ENCODE measurements at places on chromosomes 7 and 10.

GRCh38 chr7:45198986-45199385 lies 41.4 kb downstream of the RAMP3 start:
- no peak for DNase-seq

- no peak for DNase-seq
Observed at GRCh38 chr7:37816922-37817590, 31.3 kb upstream of the NME8 start.

DNA sequence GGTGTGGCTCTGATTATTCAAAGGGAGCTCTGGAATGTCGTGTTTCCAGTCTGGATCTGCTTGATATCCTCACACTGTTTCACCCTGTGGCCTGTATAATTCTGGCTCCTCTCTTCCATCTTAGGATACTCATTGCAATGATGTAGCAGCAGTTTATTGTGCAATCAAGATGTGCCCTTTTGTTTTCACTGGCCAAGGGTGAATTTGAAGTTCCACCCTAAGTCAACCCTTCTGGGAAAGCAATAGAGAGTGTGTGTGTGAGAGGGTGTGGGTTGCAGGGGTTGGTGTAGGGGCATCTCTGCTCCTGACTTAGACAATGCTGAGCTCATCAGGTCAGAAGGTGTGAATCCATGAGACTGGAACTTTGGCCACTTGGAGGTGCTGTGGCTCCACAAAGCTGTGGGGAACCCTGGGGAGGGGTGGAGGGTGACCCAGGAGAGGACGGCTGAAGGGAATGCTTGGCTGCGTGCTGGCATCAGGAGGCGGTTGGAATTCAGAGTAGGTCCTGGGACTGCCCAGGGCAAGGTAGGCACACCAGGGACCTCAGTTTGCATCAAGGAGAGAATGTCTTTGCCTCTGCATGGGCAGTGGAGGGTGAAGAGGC lies 118.0 kb upstream of the PRSS58 start:
- DNase-seq, result no peak

DNA sequence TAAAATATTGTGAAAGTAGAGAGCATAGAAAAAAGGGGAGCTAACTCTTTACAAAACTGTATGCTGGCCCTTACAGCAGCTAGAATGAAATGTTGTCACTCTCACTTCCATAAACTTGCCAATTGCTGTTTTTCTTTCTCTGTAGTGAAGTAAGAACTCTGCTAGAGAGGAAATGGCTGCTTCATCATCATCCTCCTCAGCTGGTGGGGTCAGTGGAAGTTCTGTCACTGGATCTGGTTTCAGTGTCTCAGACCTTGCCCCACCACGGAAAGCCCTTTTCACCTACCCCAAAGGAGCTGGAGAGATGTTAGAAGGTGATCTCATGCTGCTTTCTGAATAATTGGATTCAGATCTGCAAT lies 7.6 kb upstream of the ASCC1 start:
- no peak for DNase-seq

GRCh38 chr10:27861781-27862180 lies 116.2 kb upstream of the MKX start:
- DNase-seq, result no peak

DNA sequence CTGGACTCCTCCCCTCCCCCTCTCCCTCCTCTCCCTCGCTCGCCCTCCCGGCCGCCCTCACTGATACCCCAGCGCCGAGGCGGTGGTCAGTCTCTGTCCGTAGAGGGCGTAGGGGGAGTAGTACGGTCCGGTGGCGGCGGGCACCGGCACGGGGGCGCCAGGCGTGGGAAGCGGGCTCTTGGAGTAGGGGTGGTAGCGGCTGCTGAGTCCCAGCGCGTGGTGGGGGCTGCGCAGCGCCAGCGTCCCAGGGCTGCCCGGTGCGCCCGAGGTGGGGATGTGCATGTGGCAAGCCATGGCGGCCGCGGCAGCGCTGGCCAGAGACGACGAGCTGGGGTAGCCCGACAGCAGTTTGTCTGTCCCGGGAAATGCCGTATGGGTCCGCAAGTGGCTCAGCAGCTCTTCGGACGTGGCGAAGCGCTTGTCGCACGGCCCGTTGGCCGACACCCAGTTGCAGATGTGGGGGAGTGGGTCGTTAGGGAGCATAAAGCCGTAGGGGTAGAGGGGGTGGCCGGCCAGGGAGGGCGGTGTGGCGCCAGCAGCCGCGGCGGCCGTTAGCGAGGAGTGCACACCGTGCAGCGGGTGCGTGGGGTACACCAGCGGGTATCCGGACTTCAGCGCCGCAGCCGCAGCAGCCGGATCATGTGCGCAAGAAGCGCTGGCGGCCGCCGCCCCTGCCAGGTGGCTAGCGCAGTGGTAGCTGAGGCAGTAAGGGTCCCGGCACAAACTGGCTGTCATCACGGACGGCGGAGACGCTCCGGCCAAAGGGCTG lies 2.7 kb downstream of the ZNF503 start:
- no peak for DNase-seq

GRCh38 chr10:71727738-71728737 lies 8.5 kb upstream of the C10orf105 start:
- no peak for DNase-seq

DNA sequence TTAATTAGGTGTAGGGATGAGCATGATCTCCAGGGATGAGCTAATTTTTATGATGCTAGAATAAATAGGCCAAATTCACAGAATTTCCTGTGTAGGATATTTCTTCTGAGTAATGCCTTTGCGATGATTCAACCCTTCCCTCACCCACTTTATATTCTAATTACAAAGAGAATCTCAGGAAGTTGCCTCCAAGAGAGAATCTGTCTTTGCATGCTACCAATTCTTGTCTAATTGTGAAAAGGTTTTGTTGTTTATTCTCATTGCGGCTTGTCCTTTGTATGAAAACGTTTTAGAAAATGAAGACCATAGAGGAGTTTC lies 6.3 kb downstream of the C7orf57 start:
- DNase-seq, result no peak

DNA sequence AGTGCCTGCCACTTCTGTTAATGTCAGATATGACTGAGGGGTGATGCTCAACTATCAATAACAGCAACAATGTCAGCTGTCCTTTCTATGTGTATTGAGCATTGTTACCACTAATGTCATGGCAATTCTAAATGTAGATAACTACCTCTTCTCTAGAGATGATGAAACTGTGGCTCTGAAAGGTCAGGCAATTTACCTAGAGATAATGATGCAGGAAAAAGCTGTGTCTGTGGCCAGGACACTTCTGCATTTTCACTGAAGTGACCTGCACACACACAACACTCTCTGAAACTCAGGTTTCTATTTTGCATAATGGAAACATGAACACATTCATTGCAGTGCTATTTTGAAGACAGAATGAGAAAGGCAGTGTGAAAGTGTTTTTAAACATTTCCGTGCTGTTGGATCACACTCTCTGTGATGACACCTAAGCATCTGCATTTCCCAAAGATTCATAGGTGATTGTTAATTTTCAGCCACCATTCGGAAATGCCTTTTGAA lies 148.2 kb downstream of the KCND2 start:
- DNase-seq, result no peak

DNA sequence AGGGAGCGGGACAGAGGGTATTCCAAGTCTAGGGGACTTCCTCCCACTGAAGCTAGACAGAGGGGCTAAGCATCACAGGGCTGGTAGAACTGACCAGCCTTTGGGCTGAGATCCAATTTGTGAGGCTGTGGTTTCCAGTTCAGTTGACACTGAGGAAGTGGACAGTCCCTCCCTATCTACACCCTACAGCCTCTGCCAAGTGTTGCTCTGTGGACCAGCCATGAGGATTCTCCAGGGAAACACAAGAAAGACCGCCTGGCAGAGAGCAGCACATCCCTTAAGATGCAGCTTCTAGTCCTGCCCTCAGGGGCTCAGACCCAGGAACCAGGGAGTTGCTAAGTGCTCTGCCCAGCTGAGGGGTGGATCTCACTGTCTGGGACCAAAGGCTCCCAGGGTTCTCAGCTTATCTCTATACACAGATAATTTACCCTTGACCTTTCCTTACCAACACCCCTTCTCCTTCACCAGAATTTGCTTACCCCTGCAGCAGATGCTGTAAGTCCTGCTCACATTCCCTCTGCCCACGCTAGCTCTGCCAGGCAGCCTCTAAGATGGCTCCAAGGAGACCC lies 252.0 kb downstream of the SKIDA1 start:
- no peak for DNase-seq

DNA sequence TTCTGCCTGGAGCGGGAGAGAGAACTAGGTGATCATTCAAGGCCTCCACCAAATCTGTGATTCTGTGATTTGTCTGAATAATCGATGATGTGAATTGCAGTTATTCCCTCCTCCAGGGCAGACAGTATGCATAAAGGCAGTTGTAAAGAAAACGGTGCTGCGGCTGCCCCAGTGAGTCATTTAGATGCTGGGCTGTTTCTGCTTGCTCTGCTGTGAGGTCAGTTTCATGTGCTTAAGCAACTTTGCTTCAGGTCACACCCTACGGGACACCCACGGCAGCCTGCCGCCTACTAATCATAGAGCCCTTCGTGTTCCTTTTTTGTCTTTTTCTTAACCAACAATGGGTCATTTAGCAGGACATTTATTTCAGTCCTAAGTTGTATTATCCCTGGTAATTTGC lies 158.1 kb upstream of the PITRM1 start:
- no peak for DNase-seq

- no peak for DNase-seq
Observed at GRCh38 chr10:71404503-71405295, 8.0 kb downstream of the CDH23 start.

DNA sequence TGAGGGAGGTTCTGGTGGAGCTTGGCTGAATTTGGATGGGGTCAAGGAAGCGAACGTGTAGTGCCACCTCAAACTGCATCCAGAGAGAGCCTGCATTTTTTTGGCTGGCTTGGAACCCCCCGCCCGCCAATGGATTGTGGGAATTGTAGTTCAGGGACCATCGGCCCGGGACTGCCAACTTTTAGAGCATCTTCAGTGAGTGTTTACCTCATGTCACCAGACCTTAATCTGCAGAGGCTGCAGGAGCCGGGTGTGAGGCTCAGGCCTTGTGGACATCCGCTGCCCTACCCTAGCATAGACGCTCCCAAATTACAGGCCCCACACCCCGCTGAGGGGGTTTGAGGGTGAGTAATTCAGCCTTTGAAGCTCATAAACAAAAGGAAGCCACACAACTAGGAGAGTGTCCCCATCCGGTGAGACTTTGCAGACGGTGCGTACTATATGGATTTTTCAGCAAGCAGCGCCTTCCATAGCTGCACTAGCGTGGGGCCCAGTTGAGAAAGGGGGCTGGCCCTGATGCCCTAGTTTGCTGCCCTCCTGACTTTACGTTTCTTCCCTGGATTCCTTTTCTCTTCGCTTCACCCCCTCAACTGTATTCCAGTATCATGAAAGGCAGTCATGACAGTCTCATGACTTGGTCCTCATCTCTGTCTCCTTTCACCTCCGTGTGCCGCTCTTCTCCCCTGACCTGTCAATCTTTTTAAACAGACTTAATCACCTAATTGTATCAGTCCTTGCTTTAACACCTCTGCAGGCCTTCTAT lies 717 bp downstream of the CNPY4 start:
- DNase-seq, result no peak

DNA sequence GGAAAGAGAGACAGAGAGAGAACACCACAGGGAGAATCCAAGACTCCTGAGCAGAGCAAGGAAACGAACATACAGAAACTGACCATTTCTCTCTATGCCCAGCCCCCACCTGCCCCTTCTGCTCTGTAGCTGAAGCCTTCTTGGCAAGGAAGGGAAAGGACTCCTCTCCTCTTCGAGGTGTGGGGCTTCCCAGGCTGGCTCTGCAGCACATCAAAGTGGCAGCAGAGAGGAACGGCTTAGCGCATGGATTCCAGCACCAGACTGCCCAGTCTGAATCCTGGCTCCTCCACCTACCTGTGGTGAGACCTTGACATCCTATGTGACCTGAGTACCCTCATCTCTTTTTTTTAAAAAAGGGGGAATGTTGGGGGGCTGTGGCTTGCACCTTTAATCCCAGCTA lies 69.4 kb downstream of the SH3PXD2A start:
- DNase-seq, result no peak

GRCh38 chr7:106219170-106219569 lies 65.6 kb downstream of the NAMPT start:
- DNase-seq, result no peak

- no peak for DNase-seq
Observed at GRCh38 chr10:28355376-28355775, 52.5 kb upstream of the MPP7 start.

DNA sequence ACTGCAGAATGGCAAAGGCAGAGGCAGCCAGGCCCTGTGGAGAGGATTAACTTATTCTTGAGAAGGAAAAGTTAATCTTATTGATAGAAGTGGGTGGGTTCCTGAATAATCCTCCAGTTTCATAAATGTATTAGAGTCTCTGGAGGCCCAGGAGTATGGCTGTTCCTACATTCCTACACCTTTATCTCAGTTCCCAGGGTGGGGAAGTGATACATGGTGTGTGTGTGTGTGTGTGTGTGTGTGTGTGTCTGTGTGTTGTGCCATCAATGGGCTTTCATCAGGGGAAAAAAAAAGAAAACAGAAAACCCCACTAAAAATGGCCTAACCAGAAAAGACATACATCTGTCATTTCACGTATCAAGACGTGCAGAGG lies 22.0 kb upstream of the GSDME start:
- DNase-seq, result no peak

- no peak for DNase-seq
Observed at GRCh38 chr7:137850571-137850970, 3.8 kb upstream of the DGKI start.

- DNase-seq, result no peak
Observed at GRCh38 chr10:121772406-121772805, 155.4 kb downstream of the ATE1 start.

DNA sequence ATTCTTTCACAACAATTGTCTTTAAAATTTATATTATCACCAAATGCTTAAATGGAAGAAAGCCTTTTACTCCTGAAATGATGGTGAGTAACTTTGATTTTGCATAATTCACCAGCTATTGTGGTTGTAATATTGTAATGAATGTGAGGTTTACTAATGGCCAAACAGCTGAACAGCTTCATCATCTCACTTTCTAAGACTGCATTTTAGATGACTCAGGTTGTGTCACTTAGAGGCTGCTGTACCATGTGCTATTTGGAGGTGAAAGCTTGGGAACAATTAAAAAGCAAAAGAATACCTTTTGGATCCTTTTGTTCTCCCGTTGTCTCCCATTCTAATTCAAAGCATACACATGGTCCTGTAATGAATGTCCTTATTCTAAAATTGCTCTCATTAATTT lies 604.0 kb upstream of the PFKP start:
- DNase-seq, result no peak

DNA sequence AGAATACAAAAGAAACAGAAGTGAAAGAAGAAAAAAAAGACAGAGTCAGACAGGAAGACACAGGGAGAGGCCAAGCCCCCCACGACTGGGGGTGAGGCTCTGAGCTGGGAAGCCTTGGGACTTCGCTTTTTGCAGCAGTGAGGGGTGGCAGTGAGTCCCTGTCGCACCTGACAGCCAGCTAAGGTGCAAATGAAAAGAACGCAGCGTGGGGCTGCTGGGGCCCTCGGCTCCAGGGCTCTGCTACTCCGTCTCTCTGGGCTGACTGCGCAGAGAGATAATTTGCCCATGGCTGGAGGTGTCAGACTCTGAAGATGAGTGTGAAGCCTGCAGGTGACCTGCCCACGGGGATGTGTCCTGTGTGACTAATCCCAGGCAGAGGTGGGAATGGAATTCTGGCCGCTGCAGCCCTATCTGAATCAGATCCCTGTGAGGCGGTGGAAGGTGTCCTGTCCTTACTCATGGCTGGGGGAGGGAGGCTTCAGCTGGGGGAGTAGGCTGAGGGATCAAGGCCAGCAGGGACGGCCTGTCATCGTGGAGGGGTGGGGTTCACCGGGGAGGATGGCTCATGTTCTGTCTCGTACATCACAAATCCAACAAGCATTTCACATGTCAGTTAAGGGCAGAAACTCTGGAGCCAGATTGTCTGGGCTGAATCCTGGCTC lies 96.4 kb downstream of the SLIT1 start:
- no peak for DNase-seq

All from NCI-H1105 (cell line).